ENCODE measurements at places on chromosomes 13 and 19. TPM values are rescaled to one million over a fixed set of nuclear protein-coding genes. Genes with fewer than 3 reads are reported as not detected.
A peak's percentile ranks its signal among the peaks of the same experiment; 100 is the strongest.

Gene SLAIN1
- 29.3 TPM for polyA plus RNA-seq

Gene TMC4
- 42.8 TPM for polyA plus RNA-seq

Gene LILRB3
- polyA plus RNA-seq, result 2.3 TPM

DNA sequence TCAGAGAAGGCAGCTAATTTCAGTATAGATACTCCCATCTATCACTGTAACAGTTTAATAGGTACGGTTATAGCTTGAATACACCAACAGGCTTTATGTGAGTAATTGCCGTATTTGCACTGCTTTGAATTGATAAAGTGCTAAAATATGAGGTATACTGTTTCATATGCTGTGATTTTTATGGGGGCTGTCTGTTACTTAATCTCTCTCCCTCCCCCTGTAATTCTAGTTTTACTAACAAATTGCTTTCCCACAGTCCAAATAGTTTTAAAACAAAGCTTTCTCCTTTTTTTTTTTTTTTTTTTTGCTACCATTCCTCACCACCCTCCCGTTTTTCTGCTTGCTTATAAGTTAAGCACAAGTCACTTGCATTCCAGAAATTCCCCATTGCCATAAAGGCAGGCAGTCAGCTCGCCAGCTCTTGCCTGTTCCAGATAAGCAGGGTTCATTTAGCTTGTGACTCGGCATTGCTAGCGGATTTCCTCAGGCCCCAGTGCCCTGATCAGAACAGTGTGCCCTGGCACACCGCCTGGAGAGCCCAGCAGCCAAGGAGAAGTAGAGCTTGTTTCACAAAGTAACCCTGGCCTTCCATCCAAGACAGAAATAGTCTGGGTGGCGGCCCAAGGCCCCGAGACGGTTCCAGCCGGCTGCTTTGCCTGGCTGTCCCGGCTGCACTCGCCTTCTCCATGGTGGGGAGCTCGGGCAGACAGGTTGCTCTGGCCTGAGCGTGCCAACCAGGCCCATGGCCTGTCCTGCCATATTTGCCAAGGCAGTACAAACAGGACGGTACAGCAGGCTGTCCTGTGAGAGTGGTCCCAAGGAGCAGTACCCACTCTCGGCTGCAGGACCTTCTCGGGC lies 43.5 kb upstream of the NPAS1 start:
- peak; percentile 51 for DNase-seq

- DNase-seq, result no peak
Observed at GRCh38 chr13:85930108-85930507, 130.9 kb upstream of the SLITRK6 start.

DNA sequence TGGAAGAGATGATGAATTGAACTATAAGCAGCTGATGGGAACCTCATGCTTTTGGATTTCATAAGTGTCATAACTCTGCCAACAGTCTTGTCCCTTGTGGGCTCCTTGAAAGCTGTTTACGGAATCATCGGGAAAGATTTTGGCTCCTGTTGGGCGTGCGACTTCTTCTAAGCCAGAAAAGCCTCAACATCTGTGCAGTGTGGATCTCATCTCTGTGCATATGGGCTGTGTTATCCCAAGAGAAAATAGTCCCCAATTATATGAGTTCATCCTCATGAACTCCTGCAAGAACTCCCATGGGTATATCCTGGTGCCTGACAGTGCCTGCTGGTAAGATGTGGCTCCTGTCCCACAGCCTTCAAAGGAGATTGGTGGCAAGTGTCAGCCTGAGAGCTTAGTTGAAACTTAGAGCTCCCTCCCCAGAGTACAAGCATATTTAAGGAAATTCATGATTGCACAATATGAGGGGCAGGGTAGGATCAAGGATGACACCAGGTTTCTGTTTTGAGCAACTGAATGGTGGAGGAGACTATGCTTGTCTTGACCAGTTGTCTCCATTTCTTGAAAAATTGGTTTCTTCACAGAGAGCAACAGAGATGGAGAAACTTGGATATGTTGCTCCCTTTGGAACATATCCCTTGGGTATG lies 243.5 kb downstream of the ITGBL1 start:
- no peak for DNase-seq
